ENCODE measurements at places on chromosomes 7 and 10.

DNA sequence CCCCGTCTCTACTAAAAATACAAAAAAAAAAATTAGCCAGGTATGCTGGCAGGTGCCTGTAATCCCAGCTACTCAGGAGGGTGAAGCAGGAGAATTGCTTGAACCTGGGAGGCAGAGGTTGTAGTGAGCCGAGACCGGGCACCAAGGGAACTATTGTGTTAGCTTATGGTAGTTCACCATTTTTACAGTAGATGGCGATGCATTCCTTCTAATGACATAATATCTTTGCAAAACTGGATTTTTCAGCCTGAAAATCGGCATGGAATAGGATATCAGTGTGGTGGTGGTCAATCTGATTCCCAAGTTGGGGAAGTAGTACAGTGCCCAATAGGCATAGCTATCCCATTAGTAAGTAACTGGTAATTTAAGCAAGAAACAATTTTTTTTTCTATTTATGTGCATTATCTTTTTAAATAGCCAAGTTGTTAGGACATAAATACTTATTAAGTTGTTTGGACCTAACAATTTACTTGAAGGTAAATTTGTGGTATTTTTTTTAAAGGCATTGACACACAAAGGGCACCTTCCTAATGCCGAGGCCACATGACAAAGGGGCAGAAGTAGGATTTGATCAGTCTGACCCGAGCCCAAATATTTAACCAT, 17.6 kb upstream of the IMPDH1 start:
- DNase-seq, result no peak

DNA sequence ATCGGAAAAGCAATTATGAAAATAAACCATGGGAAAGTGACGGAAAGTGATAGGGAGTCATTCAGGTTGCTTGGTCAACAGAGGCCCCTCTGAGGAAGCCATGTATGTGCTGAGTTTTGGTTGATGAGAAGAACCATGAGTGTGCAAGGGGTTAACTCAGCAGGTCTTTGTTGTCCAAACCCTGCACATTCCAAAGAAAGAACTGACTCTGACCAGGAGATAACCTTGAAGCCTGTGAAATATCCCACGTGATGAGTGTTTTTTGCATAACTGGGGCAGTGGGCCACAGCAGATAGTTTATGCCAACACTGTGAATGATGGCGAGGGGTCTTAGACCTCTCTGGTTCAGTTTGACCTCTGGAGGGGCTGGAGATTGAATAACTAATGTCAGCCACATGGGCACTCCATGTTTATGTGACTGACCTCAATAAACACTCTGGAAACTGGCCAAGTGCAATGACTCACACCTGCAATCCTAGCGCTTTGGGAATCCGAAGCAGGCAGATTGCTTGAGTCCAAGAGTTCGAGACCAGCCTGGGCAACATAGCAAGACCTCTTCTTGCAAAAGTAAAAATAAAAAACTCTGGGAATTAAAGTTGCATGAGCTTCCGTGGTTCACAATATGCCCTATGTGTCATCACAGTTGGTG, 154.0 kb upstream of the FOXK1 start:
- no peak for DNase-seq

DNA sequence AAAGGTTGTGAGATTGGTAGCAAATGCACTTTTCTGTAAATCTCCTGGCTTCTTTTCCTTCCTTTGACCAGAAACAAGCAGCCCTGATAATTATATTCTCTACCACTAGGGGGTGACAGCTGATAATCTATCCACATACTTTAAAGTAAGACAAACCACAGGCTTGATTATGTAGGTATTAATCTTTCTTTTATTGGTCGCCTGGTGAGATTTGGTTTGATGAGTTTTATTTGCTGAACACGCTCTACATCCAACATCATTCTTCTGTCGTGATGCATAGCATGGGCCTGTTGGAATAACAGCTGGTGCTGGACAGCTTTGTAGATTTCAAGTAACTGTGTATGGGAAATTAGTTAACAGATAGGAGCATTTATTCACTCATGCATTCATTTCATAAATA, 63.5 kb downstream of the ZNF365 start:
- DNase-seq, result no peak

DNA sequence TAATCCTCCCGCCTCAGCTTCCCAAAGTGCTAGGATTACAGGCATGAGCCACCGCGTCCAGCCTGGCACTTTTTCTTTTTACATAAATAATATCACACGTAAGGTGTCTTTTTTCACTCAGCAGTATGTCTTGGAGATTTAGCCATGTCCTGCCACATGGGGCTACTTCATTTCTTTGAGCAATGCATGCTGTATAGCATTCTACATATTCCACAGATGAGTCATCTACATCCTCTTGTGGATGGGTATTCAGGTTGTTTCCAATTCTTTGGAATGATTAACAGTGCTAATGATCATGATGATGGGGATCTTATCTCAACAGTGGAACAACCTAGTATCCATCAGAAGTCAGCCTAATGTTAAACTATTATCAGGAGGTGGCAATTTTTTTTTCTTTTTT, 50.8 kb downstream of the ZNF503 start:
- no peak for DNase-seq

DNA sequence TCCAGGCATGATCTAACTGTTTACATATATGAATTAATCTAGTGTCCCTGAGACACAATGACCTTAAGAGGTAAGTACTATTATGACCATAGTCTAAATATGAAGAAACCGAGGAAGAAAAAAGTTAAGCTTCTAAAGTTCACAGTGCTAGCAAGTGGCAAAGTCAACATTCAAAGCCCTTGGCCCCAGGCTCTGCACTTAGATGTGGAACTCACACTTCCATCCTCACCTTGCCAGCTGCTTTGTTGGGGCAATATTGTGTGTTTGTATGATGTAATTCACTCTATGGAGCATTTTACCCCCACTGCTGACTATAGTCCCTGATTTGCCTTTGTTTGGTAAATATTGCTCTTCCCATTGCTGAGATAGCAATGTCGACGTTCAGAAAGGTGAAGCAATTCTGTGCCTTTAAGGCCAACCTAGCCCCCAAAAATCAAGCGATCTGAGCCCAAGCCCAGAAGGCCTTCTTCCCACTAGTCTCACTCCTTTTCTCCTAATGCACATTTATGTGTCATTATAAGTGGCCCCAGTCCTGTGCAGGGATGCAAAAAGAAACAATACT, 487.6 kb upstream of the ZMIZ1 start:
- DNase-seq, result no peak

GRCh38 chr10:47354165-47354564, 6.0 kb downstream of the RBP3 start:
- DNase-seq, result no peak

- no peak for DNase-seq
These were observed 71.0 kb upstream of the GTF2I start for GRCh38 chr7:74586258-74587175.

- no peak for DNase-seq
These were observed 4.2 kb upstream of the SORCS1 start for GRCh38 chr10:107168738-107169137.

DNA sequence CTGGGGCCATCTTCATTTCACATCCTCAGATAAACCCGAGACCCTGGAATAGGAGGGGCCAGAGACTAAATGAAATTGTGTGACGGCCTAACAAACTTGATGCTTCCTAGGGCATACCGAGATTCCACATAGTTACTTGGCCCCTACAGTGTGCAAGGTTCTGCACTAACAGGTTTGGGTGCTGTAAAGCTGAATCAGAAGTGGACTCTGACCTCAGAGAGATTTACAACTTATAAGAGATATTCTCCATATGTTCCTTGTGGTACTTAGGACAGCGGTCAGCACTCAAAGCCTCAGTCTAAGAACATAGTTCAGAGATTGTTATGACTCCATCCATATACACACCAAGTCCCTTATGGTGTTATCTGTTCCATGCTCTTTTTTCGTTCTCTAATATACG, 55.1 kb upstream of the FHIP2A start:
- no peak for DNase-seq

GRCh38 chr10:58579011-58579655, 66.5 kb downstream of the BICC1 start:
- DNase-seq, result no peak

GRCh38 chr10:125006188-125006680, 64.3 kb downstream of the ZRANB1 start:
- no peak for DNase-seq

DNA sequence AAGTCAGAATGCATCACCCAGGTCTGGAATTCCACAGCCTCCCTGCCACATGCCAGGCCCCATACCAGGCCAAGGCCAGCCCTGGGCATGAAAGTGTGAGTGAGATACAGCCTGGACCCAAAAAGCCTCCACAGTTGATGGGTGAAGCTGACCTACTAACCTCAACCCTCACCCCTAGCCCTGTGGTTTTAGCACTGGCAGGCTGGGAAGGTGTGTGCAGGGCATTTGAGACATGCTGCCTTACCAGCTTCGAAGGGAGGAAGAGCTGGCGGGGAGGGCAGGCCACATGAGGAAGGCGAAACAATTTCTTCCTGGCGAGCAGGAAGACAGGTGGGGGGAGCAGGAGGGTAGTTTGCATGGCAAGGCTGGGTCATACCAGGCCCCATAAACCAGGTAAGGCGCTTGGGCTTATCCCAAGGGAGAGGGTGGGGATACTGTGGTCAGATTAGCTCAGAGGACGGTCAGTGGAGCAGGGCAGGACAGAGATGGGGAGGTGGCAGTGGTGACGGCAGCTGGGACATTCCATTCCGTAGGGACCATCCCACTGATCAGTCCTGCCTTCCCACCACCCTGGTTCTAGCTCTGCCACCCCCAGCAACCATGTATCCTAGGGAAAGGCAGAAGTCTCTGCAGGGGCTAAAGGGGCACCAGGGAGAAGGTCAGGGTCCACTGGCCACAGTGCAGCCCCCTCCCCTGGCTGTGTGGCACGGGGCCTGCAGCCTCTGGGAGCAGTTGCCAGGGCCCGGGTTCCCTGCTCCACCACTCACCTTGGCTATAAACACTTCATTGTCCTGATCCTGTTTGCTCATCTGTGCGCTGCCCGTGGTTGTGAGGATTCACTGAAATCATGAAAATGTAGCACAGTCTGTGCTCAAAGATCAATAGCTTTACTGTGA, 155.8 kb downstream of the NRF1 start:
- DNase-seq, result no peak

DNA sequence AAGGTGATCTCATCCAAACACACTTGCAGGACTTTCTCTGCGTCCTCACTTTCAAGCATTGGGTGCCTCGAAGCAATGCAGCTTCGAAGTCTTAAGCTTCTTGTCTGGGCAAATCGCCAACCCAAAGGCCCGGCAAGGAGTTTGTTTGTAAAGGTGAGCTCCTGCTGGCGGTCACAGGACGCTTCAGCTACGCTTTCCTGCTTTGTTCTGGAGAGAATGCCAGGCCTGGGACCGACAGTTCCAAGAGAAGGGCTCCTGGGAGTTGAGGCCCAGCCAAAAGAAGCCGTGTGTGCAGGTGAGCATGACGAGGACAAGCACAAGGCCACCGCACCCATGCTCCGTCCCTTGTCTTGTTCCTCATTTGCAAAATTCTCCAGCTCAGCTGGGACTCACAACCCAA, 106.6 kb upstream of the DOCK1 start:
- no peak for DNase-seq

DNA sequence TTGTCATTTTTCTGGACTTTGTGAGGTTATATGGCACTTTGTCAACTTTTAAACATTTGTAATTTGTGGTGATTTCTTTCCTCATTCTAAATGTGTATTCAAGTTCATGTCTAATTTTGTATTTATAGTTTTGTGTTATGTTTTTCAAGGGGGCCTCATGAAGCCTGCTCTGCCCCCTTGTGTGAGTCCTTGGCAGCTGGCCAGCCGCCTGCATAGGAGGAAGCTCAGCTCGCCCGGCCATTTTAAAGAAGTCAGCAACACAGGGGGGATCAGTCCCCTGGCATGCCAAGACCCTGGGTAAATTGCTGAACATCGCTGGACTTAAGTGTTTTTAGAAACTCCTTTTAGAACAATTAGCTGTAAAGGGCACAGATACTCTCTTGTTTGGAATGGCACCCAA, 123.0 kb downstream of the ANLN start:
- DNase-seq, result no peak

GRCh38 chr10:116073510-116073909, 199.5 kb downstream of the GFRA1 start:
- DNase-seq, result no peak

- no peak for DNase-seq
These were observed 3.6 kb downstream of the LHPP start for GRCh38 chr10:124465003-124465776.

DNA sequence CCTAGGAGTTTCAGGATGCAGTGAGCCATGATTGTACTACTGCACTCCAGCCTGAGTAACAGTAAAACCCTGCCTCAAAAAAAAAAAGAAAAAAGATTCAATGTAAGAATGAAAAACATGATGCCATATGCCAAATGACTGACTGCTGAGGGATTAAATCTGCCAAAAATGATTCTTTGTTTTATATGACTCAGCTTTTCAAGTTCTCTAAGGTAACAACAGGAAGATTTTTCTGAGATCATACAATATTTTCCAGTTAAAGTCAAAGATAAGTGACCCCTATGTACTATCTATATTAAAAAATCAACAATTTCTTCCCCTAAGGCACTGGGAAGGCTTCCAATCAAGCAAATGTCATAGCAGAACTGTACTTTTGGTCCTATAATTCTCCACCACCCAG, 271.2 kb upstream of the IMMP2L start:
- no peak for DNase-seq

- DNase-seq, result no peak
These were observed 22.7 kb downstream of the VIM start for GRCh38 chr10:17250736-17251135.

All from activated naive CD4-positive, alpha-beta T cell treated with Interleukin-2 at 50 U/mL for 16 hours (primary cell).